ENCODE measurements at places on chromosomes 4 and X.

GRCh38 chr4:13484749-13485221, 645 bp upstream of the RAB28 start:
- DNase-seq: no peak

- no peak for DNase-seq
Observed at GRCh38 chrX:18721683-18722499, 14.4 kb downstream of the PPEF1 start.

- DNase-seq: no peak
Observed at GRCh38 chr4:175307326-175307725, 389.2 kb downstream of the ADAM29 start.

- no peak for DNase-seq
Observed at GRCh38 chrX:112961981-112962380, 121.3 kb upstream of the AMOT start.

- no peak for DNase-seq
Observed at GRCh38 chr4:41573502-41574001, 35.6 kb downstream of the LIMCH1 start.

Data from stimulated activated CD8-positive, alpha-beta memory T cell treated with anti-CD3 and anti-CD28 coated beads, Interleukin-4, amount 100 ng/mL, for 1 hour (primary cell).